Activated CD8-positive, alpha-beta T cell treated with anti-CD3 and anti-CD28 coated beads, Interleukin-2, amount 10 ng/mL, durations not matched to agents 7 days and 5 days (primary cell): ENCODE measurements at places on chromosomes 4 and X. TPM values are rescaled to one million over a fixed set of nuclear protein-coding genes. Genes with fewer than 3 reads are reported as not detected.

DNA sequence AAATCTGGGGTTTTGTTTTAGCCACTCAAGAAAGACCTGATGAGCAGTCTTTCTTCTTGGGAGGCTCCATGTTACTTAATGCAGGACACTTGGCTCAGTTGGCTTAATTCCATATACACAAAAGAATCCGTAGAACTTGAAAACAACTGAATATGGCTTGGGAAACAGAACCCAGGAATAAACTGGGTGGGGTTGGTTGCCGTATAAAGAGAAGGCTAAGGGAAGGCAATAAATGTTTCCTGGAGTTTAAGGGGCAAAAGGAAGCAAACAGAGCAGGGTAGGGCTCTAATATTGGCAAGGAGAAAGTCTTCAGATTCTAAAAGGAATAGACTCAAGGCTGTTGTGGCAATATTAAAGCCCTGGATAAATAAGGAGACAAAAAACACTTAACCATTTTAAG is 8.4 kb downstream of the TNMD start:
- H3K27me3 ChIP-seq = peaks cover under 1% of the 10 kb centered on the region
- H3K27ac ChIP-seq = no peak overlapping the region
- H3K4me1 ChIP-seq = no peaks in the 10 kb centered on the region
- no peak for DNase-seq

- H3K27me3 ChIP-seq = no peaks in the 10 kb centered on the region
- DNase-seq = no peak
Observed at GRCh38 chr4:142463206-142463605, 382.9 kb downstream of the INPP4B start.

DNA sequence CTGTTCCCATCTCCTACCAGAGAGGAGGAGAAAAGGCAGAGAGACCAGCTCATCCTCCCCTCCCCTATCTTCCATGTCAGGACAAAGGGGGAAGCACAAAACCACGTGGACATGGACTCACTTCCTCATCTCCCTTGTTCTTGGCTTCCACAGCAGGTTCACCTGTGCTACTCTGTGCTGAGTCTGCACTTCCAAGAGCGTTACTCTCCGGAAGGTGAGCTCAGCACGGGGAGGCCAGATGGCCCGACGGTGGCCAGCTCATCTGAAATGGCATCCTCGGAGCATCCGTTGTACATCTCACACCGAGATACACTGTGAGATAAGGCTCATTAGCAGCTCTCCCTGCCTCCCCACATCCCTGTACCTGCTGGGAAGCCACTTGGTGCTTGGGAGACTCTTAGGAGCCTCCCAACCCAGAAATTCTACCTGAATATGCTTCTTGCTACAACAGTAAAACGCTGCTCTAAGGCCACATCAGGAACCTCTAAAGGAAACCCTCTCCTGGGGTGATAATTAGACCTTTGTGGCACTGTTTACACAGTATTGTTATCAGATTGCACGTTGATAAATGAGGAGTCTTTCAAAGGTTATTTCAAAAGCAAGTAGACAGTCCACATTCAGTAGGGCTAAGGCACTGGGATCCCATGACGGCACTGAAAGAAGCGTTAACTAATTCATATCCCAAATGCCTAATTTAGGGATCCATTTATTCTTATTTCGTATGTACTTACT is 19.4 kb downstream of the LGI2 start:
- H3K4me1 ChIP-seq = no peaks in the 10 kb centered on the region
- peaks cover 2% of the 10 kb centered on the region for H3K27me3 ChIP-seq
- H3K4me3 ChIP-seq = no peak overlapping the region
- H3K27ac ChIP-seq = no peak overlapping the region
- no peaks in the 10 kb centered on the region for H3K36me3 ChIP-seq
- DNase-seq = no peak

GRCh38 chr4:113846433-113846832 is 84.9 kb upstream of the CAMK2D start:
- no peak for DNase-seq
- H3K4me3 ChIP-seq = no peak overlapping the region
- H3K36me3 ChIP-seq = no peaks in the 10 kb centered on the region
- H3K27ac ChIP-seq = no peak overlapping the region

GRCh38 chrX:151039351-151039750 is 56.2 kb downstream of the HMGB3 start:
- no peaks in the 10 kb centered on the region for H3K27me3 ChIP-seq
- no peak for DNase-seq
- H3K36me3 ChIP-seq = no peaks in the 10 kb centered on the region
- no peaks in the 10 kb centered on the region for H3K4me1 ChIP-seq
- H3K27ac ChIP-seq = no peak overlapping the region

DNA sequence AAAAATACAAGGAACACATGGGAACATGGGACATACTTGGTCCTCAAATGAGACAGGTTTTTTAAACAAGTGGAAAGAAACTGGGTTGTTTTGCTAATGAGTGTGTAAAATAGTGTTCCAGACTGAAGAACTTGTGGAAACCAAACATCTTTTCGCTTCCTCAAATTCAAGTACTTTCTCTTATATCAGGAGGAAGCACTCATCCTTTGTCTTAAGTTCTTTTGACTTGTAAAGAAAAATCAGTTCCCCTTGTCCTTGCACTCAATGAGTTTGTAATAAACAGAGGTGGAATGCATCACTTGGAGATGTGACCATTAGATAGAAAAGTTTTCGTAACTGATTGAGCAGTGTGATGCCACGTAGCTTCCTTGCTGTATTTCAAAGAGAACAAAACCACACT is 101.1 kb downstream of the PHOX2B start:
- H3K27ac ChIP-seq = no peak overlapping the region
- H3K27me3 ChIP-seq = peaks cover 18% of the 10 kb centered on the region
- no peaks in the 10 kb centered on the region for H3K36me3 ChIP-seq
- H3K4me1 ChIP-seq = no peaks in the 10 kb centered on the region

- H3K4me1 ChIP-seq = peaks cover 9% of the 10 kb centered on the region
- DNase-seq = no peak
- no peaks in the 10 kb centered on the region for H3K36me3 ChIP-seq
- H3K27me3 ChIP-seq = no peaks in the 10 kb centered on the region
- H3K27ac ChIP-seq = no peak overlapping the region
Observed at GRCh38 chr4:5945171-5945570, 52.3 kb upstream of the CRMP1 start.

Gene SLC6A14
- not detected for total RNA-seq

Gene CRMP1
- not detected for total RNA-seq
